T-helper 1 cell treated with Interleukin-12 subunit alpha and Interleukin-12 subunit beta and Interleukin-4 antibody, amounts not matched to agents 30 ng/mL and 1 ng/mL, for 36 hours (primary cell): ENCODE measurements at places on chromosomes 12 and 14. TPM values are rescaled to one million over a fixed set of nuclear protein-coding genes. Genes with fewer than 3 reads are reported as not detected.

RILPL1 gene
- 1.2 and 1.5 TPM in 2 replicates for total RNA-seq

KRT76 gene
- total RNA-seq, result not detected in 2 replicates

TAS2R46 gene
- total RNA-seq, result 1.6 and 3.3 TPM in 2 replicates

GLIPR1L2 gene
- total RNA-seq, result not detected in 2 replicates

NANOG gene
- not detected in 2 replicates for total RNA-seq

CD163L1 gene
- total RNA-seq, result not detected in 2 replicates

MYBPC1 gene
- not detected in 2 replicates for total RNA-seq

CINP gene
- total RNA-seq, result 27.4 and 33.0 TPM in 2 replicates

CNTN1 gene
- total RNA-seq, result not detected in 2 replicates

CATSPERB gene
- 13.3 and 14.9 TPM in 2 replicates for total RNA-seq
